CD4-positive, alpha-beta T cell (primary cell): ENCODE measurements at places on chromosomes 13 and 19. TPM values are rescaled to one million over a fixed set of nuclear protein-coding genes. Genes with fewer than 3 reads are reported as not detected.
A peak's percentile ranks its signal among the peaks of the same experiment; 100 is the strongest.

- H3K27me3 ChIP-seq = no peaks in the 10 kb centered on the region
- H3K4me3 ChIP-seq = peak overlapping the region; percentile 12
- H3K36me3 ChIP-seq = peaks cover 11% of the 10 kb centered on the region
Measured at GRCh38 chr19:13817018-13817614, 21.9 kb downstream of the ZSWIM4 start.

- H3K4me3 ChIP-seq = no peak overlapping the region
- peaks cover 40% of the 10 kb centered on the region for H3K36me3 ChIP-seq
- H3K27me3 ChIP-seq = no peaks in the 10 kb centered on the region
- H3K27ac ChIP-seq = no peak overlapping the region
- H3K4me1 ChIP-seq = no peaks in the 10 kb centered on the region
Measured at GRCh38 chr13:112883241-112883945, 85.6 kb upstream of the MCF2L start.

DNA sequence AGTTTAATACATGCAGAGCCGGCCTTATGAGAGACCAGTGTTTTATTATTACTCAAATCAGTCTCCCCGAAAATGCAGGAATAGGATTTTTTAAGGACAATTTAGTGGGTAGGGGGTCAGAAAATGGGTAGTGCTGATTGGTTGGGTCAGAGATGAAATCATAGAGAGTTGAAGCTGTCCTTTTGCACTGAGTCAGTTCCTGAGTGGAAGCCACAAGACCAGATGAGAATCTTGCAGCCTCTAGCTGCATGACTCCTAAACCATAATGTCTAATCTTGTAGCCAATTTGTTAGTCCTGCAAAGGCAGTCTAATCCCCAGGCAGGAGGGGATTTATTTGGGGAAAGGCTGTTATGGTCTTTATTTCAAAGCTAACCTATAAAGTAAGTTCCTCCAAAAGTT, 1163.9 kb downstream of the DIAPH3 start:
- no peaks in the 10 kb centered on the region for H3K27me3 ChIP-seq
- H3K4me3 ChIP-seq = no peak overlapping the region
- H3K4me1 ChIP-seq = no peaks in the 10 kb centered on the region
- no peak for DNase-seq

GRCh38 chr19:39446365-39447084, 1.1 kb downstream of the SUPT5H start:
- H3K4me1 ChIP-seq = peaks cover 60% of the 10 kb centered on the region
- peak overlapping the region; percentile 99 for H3K4me3 ChIP-seq
- H3K27me3 ChIP-seq = no peaks in the 10 kb centered on the region
- no peak for DNase-seq
- H3K36me3 ChIP-seq = peaks cover 18% of the 10 kb centered on the region

- peaks cover 99% of the 10 kb centered on the region for H3K4me1 ChIP-seq
- H3K27me3 ChIP-seq = no peaks in the 10 kb centered on the region
- peaks cover 74% of the 10 kb centered on the region for H3K36me3 ChIP-seq
- no peak for DNase-seq
Measured at GRCh38 chr19:41303954-41304353, 6.0 kb upstream of the CCDC97 start.

GRCh38 chr13:85608255-85608829, 190.9 kb downstream of the SLITRK6 start:
- no peaks in the 10 kb centered on the region for H3K4me1 ChIP-seq
- no peak overlapping the region for H3K27ac ChIP-seq
- DNase-seq = no peak
- H3K4me3 ChIP-seq = no peak overlapping the region

GRCh38 chr19:16371540-16371986, 46.9 kb downstream of the KLF2 start:
- peaks cover 2% of the 10 kb centered on the region for H3K36me3 ChIP-seq
- peak overlapping the region; percentile 44 for H3K4me3 ChIP-seq
- peak overlapping the region; percentile 90 for H3K27ac ChIP-seq
- H3K27me3 ChIP-seq = no peaks in the 10 kb centered on the region

DNA sequence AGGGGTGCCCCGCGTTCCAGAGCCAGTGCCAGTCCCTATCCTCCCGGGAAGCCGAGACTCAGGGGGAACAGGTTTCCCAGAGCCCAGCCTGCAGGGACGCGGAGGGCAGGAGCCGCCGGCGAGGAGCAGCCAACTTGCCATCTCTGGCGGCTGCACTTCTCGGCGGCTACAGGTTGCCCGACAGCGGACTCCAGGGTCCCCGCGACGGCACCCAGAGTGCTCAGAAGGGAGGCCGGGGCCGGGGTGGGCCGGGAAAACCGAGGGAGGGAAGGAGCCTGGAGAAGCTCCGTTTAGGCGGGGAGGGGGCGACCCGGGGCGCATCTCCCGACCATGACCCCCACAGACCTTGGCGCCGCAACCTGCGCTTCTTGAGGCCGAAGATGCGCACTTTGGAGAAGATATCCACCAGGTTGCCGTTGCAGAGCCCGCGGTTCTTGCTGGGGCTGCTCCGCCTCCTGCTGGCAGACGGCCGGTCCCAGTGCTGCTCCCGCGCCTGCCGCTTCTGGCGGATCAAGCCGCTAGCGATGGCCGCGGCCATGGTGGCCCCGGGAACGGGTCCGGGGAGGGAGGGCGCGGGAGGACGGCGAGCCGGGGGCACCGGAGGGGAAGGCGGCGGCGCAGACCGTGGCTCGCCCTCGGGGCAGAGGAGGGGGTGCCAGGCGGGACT, 463.8 kb downstream of the ITGBL1 start:
- no peak overlapping the region for H3K27ac ChIP-seq
- no peak for DNase-seq
- no peaks in the 10 kb centered on the region for H3K4me1 ChIP-seq
- H3K4me3 ChIP-seq = no peak overlapping the region

DNA sequence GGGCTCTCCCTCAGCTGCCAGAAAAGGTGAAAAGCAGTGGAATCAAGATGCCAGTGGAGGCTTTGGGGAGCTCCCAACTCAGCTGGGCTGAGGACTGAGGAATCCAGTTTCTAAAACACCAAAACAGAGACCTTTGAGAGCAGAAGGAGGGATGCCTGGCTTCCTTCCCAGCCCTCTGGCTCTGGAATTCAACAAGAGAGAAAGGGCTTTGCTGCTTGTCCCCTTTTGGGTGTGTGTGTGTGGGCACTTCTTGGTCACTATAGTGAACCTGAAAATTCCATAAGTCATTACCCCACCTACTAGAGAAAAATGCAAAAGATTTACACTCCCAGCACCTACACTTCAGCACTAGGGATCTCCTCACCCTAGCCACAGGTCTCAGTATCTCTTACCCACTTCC, 30.3 kb upstream of the CYP2B6 start:
- no peak overlapping the region for H3K4me3 ChIP-seq
- H3K4me1 ChIP-seq = no peaks in the 10 kb centered on the region

DNA sequence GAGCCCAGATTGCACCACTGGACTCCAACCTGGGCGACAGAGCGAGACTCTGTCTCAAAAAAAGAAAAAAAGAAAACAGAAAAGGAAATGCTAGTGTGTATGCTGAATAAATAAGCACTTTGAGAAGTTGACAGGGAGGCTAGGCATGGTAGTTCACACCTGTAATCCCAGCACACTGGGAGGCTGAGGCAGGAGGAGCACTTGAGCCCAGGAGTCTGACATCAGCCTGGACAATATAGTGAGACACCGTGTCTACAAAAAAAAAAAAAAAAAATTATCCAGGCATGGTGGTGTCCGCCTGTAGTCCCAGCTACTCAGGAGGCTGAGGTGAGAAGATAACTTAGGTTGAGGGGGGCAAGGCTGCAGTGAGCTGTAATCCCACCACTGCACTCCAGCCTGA, 19.1 kb upstream of the LDLR start:
- H3K4me1 ChIP-seq = peaks cover 10% of the 10 kb centered on the region
- no peaks in the 10 kb centered on the region for H3K36me3 ChIP-seq
- no peaks in the 10 kb centered on the region for H3K27me3 ChIP-seq
- H3K4me3 ChIP-seq = no peak overlapping the region

DNA sequence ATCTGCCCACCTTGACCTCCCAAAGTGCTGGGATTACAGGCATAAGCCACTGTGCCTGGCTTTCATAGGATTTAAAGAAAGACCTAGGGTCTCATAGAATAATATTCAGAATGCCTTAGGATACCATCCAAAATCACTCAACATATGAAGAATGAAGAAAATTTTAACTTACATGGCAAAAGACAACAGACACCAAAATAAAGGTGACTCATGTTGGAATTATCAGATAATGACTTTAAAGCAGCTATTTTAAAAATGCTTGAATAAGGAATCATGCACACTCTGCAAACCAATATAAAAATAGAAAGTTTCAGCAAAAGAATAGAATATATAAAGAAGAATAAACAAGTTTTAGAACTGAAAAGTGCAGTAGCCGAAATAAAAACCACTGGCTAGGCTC, 29.3 kb downstream of the ZNF566 start:
- H3K27me3 ChIP-seq = no peaks in the 10 kb centered on the region
- no peak for DNase-seq
- no peak overlapping the region for H3K27ac ChIP-seq
- H3K4me3 ChIP-seq = no peak overlapping the region
- H3K4me1 ChIP-seq = no peaks in the 10 kb centered on the region
- peaks cover 7% of the 10 kb centered on the region for H3K36me3 ChIP-seq

GRCh38 chr13:46171217-46171616, 10.8 kb downstream of the LCP1 start:
- H3K4me3 ChIP-seq = peak overlapping the region; percentile 19
- no peak for DNase-seq
- H3K4me1 ChIP-seq = peaks cover 87% of the 10 kb centered on the region
- H3K36me3 ChIP-seq = peaks cover 26% of the 10 kb centered on the region

DNA sequence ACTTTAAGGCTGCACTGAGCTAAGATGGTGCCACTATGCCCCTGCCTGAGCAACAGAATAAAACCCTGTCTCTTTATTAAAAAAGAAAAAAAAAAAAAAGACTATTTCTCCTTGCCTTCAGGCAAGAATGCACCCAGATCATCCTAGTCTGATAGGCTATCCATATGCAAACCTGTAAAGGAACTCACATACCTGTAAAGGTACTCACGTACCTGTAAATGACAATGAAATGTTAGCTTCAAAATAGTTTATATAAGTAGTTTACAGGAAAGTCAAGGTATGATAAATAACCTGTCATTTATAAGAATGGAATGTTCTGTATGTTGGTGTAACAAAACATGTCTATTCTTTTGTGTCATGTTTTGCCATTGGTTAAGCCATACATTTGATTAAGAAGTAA, 86.3 kb downstream of the PIBF1 start:
- no peaks in the 10 kb centered on the region for H3K4me1 ChIP-seq
- no peaks in the 10 kb centered on the region for H3K36me3 ChIP-seq
- no peak overlapping the region for H3K27ac ChIP-seq
- no peaks in the 10 kb centered on the region for H3K27me3 ChIP-seq

- no peak for DNase-seq
- no peaks in the 10 kb centered on the region for H3K27me3 ChIP-seq
- H3K36me3 ChIP-seq = peaks cover 52% of the 10 kb centered on the region
Measured at GRCh38 chr19:55674459-55674840, 576 bp upstream of the EPN1 start.

GRCh38 chr13:51806566-51806965, 2.6 kb upstream of the DHRS12 start:
- peak; percentile 40 for DNase-seq
- H3K4me3 ChIP-seq = no peak overlapping the region
- H3K27me3 ChIP-seq = no peaks in the 10 kb centered on the region
- H3K4me1 ChIP-seq = peaks cover 54% of the 10 kb centered on the region

- no peaks in the 10 kb centered on the region for H3K4me1 ChIP-seq
- DNase-seq = no peak
- H3K36me3 ChIP-seq = no peaks in the 10 kb centered on the region
- H3K4me3 ChIP-seq = no peak overlapping the region
- H3K27ac ChIP-seq = no peak overlapping the region
Measured at GRCh38 chr13:25659091-25659795, 287.5 kb downstream of the ATP8A2 start.

DNA sequence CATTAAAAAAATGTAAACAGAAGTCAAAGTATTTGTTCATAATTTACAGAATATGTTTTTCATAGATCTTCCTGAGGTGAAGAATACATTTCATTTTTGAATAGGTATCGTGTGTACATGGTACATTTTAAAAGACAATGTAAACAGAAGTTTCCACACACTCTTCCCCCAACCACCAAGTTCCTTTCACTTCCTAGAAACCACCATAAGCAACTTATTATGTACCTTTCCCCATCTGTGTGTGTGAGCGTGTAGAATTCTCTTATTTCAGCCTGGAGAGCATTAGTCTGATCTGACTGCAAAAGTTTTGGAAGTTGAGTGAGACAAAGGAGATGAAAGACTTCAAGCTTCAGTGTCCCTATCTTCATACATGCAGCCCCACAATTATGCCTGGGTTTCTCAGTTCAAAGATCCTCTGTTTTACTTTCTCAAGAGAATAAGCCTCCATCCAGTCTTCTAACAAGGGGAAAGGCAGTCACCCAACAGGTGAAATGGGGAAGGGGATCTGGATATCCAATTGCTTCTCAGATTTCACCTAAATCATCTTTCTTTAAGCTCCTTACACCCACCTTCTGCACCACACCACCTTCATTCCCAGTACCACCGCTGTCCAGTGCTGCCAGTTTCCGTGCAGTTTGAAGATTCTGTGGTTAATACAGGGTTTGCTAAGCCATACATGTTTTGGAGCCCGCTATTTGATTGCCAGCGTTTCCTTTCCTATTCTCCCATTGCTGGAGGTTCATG, 2.1 kb downstream of the TEX30 start:
- H3K36me3 ChIP-seq = no peaks in the 10 kb centered on the region
- DNase-seq = no peak
- no peak overlapping the region for H3K4me3 ChIP-seq
- peaks cover 20% of the 10 kb centered on the region for H3K4me1 ChIP-seq
- H3K27ac ChIP-seq = no peak overlapping the region

DNA sequence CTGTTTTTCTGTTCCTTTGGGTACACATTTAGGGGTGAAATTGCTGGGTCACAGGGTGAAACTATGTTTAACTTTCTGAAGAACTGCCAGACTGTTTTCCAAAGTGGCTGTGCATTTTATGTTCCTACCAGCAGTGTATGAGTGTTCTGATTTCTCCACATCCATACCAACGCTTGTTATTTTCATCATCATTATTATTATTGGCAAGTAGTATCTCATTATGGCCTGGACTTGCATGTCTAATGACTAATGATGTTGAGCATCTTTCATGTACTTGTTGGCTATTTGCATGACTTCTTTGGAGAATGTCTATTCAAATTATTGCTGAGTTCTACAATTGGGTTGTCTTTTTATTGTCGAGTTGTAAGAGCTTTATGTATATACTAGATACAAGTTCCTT, 321.8 kb upstream of the HTR2A start:
- no peak overlapping the region for H3K4me3 ChIP-seq
- no peaks in the 10 kb centered on the region for H3K27me3 ChIP-seq
- no peak for DNase-seq
- no peaks in the 10 kb centered on the region for H3K36me3 ChIP-seq
- no peak overlapping the region for H3K27ac ChIP-seq

DNA sequence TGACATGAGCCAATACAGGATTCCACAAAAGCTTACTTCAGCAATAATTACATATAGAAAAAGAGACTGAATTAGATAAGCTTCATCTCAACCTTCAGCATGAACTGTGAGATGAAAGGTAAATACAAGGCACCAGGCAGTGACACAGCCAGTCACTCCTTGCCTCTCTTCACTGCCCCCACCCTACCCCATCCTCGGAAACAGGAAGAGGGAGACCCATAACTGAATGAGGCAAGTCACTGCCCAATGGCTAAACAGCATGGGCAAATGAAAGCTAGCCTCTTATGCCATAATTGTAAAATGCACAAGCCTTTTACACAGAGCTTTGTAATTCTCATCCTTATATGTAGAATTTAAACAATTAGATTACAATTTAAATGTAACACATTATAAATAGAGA, 1.7 kb downstream of the ZNF160 start:
- H3K27me3 ChIP-seq = no peaks in the 10 kb centered on the region
- H3K4me1 ChIP-seq = peaks cover 27% of the 10 kb centered on the region
- H3K36me3 ChIP-seq = peaks cover 19% of the 10 kb centered on the region
- DNase-seq = peak; percentile 16
- no peak overlapping the region for H3K27ac ChIP-seq

The RFXAP gene
- 5.8 TPM for total RNA-seq

The ZNF428 gene
- total RNA-seq = 24.8 TPM

The ONECUT3 gene
- not detected for total RNA-seq

The ZNF845 gene
- 7.5 TPM for total RNA-seq

The MISP gene
- not detected for total RNA-seq

The GIPC1 gene
- 21.0 TPM for total RNA-seq
